MG63 (cell line): ENCODE measurements at places on chromosomes 5 and 9. TPM values are rescaled to one million over a fixed set of nuclear protein-coding genes. Genes with fewer than 3 reads are reported as not detected.

DUSP1 gene
- total RNA-seq = 80.6 and 99.2 TPM in 2 replicates

PCDHB10 gene
- 0.10 TPM in 1 of 2 replicates, not detected in the other for total RNA-seq

OR2K2 gene
- total RNA-seq = not detected in 2 replicates

TAF11L10 gene
- total RNA-seq = not detected in 2 replicates
